ENCODE measurements at places on chromosomes 16 and 17.

- DNase-seq, result no peak
These were observed 210.3 kb downstream of the SHISA9 start for GRCh38 chr16:13111747-13112146.

DNA sequence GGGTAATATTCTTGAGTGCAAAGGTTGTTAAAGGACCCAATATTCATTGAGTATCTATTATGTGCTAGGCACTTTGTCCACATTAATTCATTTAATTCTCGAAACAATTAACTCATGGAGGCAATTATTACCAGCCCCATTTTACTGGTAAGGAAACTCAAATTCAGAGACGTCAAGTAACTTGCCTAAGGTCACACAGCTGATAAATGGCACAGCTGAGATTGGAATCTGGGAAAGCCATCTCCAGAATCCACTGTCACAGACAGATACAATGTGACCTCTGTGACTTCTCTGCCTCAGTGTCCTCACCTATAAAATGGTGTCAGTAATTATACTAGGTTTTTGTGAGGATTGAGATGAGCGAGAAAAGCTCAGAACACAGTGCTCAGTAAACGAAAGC, 320.8 kb upstream of the ZFHX3 start:
- DNase-seq, result no peak

- DNase-seq, result peak; percentile 15
These were observed 858 bp upstream of the ASPSCR1 start for GRCh38 chr17:81976332-81977210.

DNA sequence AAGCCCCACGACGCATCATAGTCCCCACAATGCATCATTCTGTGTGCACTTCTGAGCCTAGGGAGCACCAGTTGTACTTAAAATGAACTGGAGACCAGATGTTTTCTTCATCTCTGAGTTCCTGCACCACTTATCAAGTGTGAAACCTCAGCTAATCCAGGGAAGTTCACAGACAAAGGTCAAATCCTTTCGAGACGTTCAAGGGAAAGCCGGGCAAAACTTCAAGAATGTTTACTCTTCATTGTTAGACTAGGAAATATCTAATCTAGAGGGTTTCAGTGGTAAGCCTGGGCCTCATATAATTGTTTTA, 4.6 kb upstream of the PMP22 start:
- DNase-seq, result no peak

- no peak for DNase-seq
These were observed 30.5 kb downstream of the GRIN2A start for GRCh38 chr16:10151718-10152117.

- no peak for DNase-seq
These were observed 2.2 kb downstream of the MAPK8IP3 start for GRCh38 chr16:1708083-1708767.

DNA sequence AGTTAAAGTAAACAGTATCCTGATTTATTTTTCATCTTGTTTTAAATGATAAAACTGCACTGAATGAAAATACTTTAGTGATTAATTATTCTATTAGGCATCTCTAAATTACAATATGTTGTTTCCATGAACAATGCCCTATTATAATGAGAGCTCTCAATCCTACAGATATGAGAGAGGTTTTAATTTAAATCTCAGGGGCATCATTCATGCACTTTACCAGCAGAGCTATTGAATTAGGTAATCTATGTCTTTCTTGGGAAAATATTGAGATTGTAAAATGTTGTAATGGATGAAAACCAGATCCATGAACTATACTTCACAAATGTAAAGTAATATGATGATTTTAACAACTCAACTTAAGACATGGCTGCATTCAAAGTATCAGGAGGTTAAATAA, 103.8 kb downstream of the ADAMTS18 start:
- no peak for DNase-seq

- no peak for DNase-seq
These were observed 5.2 kb downstream of the ASGR1 start for GRCh38 chr17:7173687-7174602.

- DNase-seq, result peak; percentile 90
These were observed at the start of gene DBF4B for GRCh38 chr17:44708401-44709263. Gene DBF4B (plus strand): TSS chr17:44708665. CDS start chr17:44708821, 156 bp downstream.

GRCh38 chr16:55331648-55332185, 7.7 kb downstream of the IRX6 start:
- no peak for DNase-seq

- no peak for DNase-seq
These were observed 3.9 kb upstream of the TMEM114 start for GRCh38 chr16:8594149-8594666.

DNA sequence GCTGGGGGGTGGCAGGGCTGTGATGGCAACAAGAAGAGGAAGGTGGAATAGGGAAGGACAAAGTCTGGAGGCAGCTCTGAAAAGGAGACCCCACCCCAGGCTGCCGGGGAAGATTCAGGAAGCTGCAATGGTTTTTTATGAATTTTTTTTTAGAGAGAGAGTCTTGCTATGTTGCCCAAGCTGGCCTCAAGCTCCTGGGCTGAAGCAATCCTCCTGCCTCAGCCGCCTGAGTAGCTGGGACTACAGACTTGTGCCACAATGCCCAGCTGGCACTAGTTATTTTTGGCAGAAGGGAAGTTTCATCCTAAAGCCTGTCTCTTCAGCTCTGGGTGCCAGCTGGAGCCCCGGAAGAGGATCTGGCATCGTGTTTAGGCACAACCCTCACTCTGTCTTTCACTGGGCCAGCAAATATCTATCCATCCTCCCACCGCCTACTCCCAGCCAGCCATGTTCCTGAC, 1.3 kb upstream of the CES3 start:
- no peak for DNase-seq

DNA sequence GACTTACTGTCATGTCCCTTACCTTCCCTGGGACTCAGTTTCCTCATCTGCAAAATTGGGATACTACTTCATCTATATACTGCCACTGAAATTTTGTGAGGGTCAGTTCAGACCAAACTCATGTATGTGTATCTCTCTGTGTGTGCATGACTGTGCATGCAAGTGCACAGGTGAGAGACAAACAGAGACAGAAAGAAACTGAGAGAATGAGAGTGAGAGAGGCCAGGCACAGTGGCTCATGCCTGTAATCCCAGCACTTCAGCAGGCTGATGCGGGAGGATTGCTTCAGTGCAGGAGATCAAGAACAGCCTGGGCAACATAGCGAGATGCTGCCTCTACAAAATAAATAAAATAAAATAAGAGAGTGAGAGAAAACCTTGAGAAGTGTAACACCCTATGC, 32.1 kb upstream of the SLC6A2 start:
- DNase-seq, result no peak

- DNase-seq, result no peak
These were observed 26.9 kb downstream of the OR3A1 start for GRCh38 chr17:3271072-3271848.

- DNase-seq, result no peak
These were observed 39.1 kb downstream of the CPNE2 start for GRCh38 chr16:57131351-57131970.

DNA sequence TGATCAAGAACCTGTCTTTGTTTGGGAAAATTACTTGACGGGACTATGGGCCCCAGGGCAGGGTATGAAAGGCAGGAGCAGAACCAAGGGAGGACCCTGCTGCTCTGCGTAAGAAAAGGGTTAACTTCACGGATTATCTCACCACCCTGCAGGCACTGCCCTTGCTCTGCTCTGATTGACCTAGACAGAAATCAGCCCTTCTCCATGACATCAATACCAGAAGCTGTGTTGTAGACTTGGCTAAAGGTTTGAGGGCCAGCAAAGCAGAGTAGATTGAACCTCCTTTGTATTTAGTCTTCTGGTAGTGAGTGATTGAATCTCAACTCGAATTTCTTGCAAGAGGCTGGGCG, 52.9 kb upstream of the ETV4 start:
- no peak for DNase-seq

- DNase-seq, result no peak
These were observed 45.3 kb downstream of the MPRIP start for GRCh38 chr17:17087424-17088015.

- DNase-seq, result no peak
These were observed 3.5 kb upstream of the ARMC5 start for GRCh38 chr16:31455601-31456314.

- DNase-seq, result no peak
These were observed 1.3 kb upstream of the CIAO3 start for GRCh38 chr16:741986-742629.

- DNase-seq, result no peak
These were observed 425.1 kb downstream of the MAF start for GRCh38 chr16:79175286-79176057.

GRCh38 chr16:68077866-68078700, 7.1 kb upstream of the NFATC3 start:
- DNase-seq, result no peak

GRCh38 chr17:2690165-2691068, 21.1 kb downstream of the CLUH start:
- no peak for DNase-seq

GRCh38 chr16:68406458-68407152, 41.7 kb downstream of the SMPD3 start:
- no peak for DNase-seq

GRCh38 chr16:2664574-2664982, 17.7 kb upstream of the KCTD5 start:
- no peak for DNase-seq

GRCh38 chr17:48578616-48579470, 693 bp upstream of the HOXB4 start:
- DNase-seq, result no peak

GRCh38 chr16:58515871-58516767, 802 bp downstream of the SETD6 start:
- peak; percentile 17 for DNase-seq

GRCh38 chr16:79595231-79595641, 5.3 kb downstream of the MAF start:
- DNase-seq, result no peak

DNA sequence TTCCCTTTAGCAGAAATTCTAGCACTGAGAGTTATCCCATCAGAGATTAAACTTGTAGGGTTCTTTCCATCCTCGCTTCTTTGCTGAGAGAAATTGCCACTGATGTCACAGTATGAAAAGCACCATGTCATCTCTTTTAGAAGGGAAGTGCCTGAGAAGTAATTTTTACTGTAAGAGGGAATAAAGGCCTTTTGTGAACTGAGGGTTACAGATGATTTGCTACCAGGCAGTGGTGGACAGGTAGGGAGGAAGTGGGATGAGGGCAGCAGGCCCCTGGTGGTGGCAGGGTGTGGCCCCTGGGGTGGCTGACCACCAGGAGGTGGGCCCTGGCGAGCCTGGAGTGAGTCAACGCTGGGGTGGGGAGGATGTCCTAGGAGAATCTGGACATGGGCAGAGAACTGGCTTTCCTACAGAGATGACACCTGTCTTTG, 6.4 kb upstream of the MILR1 start:
- peak; percentile 51 for DNase-seq

DNA sequence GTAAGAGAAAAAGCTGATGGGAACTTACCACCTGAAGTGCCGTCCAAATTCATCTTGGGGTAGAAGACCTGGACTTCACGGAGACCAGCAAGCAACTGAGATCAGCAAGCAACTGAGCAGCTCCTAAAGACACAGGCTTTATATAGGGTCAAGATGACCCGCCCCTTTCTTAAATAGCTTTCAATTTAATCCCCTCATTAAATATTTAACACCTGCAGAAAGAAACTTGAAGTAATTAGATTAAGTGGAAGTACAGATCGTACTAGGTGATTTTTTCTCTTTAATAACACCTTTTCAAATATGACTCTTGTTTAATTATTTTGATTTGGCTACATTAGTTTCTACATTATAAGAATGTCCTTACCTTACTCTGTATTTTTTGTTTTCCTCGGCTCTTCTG, at the start of gene CPHXL:
Gene CPHXL, minus strand, starts transcription at position 101 of the 400 bp plus-strand sequence. Its CDS starts 48 bp downstream, at position 53.
- no peak for DNase-seq
